ENCODE measurements at places on chromosomes 2 and 18.

- peak; percentile 50 for DNase-seq
Observed at GRCh38 chr2:100104718-100105677, 37.4 kb downstream of the AFF3 start.

DNA sequence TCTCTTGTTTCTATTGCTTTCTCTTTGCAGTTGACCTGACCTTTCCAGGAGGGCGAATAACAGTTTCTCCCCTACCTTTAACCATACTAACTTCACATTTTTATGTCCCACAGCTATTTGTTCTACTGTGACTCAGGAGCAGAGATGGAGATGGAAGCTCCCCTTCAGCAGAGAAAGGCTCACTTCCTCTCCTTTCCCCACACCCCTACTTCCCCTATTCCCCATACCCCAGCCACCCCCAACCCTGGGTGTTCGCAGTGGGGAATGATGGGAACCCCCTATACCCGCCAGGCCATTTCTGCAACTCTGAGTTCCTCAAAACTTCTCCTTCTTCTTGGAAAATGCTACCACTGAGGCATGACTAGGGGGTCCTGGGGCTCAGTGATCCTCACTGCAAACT lies 285.4 kb upstream of the MGAT5 start:
- DNase-seq: no peak

DNA sequence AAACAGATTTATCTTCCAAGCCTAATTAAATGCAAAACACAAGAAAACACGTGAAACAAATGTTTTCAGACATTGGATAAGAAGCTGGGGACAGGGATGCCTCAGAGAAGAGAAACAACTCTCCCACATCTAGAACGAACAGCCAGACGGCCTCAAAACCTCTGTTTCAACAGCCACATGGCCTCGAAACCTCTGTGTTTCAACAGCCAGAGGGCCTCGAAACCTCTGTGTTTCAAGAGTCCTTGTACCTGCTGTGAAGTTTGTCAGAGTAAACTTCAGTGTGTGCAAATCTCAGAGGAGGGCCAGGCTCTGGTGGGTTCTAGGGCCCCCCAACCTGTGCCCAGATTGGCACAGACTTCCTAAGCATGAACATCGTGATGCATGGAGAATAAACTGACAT lies 43.3 kb upstream of the NFATC1 start:
- no peak for DNase-seq

DNA sequence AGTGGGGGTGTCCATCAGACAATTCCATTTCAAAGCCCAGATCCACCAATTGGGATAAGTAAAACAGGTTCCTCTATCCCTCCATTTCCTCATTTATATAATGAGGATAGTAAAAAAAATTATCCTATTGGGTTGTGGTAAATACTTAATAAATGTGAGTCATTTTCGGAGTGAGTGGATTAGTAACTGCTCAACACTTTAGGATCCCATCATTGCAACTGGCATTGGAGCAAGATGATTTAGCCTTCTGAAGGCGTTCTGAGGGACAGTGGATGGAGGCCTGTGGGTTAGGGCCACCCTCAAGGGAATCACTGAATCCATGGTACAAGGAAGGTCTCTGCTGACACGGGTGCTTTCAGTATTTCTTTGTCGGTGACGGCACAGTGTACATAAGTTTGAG lies 108.6 kb upstream of the FZD7 start:
- DNase-seq: no peak

DNA sequence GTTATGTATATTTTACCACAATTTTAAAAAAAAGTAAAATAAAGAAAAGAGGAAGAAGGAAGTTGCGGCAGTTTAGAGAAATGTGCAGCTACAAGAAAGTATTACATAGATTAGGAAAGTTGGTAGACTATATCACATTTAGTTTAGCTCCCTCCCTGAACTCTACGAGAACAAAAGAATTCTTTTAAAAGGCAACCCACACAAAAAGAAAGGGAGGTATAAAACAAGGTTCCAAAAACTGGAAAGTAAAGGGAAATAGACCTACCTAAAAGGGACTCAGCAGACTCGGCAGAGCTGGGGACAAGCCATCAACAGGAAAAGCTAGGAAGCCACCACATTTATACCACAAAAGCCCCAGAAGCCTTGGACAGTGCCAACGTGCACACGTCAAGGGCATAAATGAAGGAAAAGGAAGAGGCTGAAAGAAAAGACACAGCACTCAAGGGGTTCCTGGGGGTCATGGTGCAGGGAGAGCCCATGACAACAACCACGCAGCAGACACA lies 9.1 kb downstream of the TMEM127 start:
- no peak for DNase-seq

GRCh38 chr2:169965495-169965894 lies 138.2 kb downstream of the UBR3 start:
- no peak for DNase-seq

GRCh38 chr18:66999003-66999402 lies 395.1 kb upstream of the CDH19 start:
- no peak for DNase-seq

DNA sequence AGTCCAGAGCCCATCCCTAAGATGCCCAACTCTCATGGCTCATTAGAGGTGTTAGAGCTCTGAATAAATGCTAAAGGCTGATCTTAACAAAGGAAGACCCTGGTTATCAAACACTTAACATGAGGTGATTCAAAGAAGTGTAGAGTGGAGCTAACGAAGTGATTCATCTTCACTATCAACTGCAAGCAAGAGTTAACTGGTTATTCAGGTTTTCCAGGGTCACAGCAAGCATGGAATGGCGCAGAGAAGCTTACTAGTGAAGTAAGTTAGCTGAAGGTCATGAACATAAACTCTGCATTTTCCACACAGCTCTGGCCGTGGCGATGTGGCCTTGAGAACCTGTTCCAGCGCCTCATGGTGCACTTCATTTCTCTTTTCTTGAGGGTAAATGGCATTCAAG lies 17.0 kb downstream of the RND3 start:
- no peak for DNase-seq

GRCh38 chr2:238651306-238652052 lies 196.4 kb upstream of the TWIST2 start:
- no peak for DNase-seq

GRCh38 chr18:50356036-50356945 lies 18.6 kb upstream of the SKA1 start:
- peak; percentile 47 for DNase-seq

DNA sequence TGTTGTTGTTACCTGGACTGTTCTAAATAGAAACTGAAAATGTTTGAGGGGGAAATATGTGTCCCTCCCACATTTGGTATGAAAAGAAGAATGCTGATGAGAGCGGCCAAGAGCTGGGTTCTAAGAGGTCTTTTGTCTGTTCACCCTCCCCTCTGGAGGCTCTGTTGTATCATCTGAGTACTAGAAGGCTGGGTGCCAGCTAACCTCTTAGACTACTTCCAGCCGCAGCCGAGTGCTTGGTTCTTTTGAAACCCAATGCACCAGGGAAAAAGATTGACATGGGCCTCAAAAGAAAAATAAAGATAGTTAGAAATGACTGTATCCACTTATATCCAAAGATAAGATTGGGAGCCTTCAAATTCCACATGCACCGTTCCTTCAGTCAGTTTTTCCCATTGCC lies 255.9 kb downstream of the TXNL1 start:
- no peak for DNase-seq

- no peak for DNase-seq
Observed at GRCh38 chr2:201697899-201698298, 545 bp downstream of the MPP4 start.

GRCh38 chr2:222606306-222606705 lies 49.6 kb downstream of the FARSB start:
- DNase-seq: no peak

- DNase-seq: no peak
Observed at GRCh38 chr2:230999477-230999876, 3.6 kb downstream of the SPATA3 start.

- no peak for DNase-seq
Observed at GRCh38 chr2:23005469-23005868, 379.5 kb upstream of the KLHL29 start.

DNA sequence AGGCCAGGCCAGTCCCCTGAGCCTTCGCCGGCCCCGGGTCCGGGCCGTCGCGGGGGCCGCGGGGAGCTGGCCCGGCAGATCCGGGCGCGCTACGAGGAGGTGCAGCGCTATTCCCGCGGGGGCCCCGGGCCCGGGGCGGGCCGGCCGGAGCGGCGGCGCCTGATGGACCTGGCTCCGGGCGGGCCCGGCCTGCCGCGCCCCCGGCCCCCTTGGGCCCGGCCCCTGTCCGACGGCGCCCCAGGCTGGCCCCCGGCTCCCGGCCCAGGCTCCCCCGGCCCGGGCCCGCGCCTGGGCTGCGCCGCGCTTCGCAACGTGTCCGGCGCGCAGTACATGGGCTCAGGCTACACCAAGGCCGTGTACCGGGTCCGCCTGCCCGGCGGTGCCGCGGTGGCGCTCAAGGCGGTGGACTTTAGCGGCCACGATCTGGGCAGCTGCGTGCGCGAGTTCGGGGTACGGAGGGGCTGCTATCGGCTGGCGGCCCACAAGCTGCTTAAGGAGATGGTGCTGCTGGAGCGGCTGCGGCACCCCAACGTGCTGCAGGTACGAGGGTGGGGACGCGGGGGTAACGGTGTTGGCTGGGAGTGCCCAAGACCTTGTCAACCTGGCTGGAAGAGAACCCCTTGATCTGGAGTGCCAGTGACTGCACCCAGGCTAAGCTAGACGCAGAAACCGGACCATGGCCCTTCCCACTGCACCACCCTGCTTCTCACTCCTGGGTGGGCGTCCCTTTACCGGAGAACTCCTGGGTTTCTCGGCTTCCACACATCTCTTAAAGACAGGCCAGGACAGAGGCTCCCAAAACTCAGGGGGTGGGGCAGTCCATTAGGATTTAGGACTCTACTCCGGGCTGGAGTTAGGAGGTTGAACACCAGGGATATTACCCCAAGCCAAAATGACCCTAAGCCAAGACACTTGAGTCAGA lies 739 bp downstream of the PKDCC start:
- DNase-seq: no peak

DNA sequence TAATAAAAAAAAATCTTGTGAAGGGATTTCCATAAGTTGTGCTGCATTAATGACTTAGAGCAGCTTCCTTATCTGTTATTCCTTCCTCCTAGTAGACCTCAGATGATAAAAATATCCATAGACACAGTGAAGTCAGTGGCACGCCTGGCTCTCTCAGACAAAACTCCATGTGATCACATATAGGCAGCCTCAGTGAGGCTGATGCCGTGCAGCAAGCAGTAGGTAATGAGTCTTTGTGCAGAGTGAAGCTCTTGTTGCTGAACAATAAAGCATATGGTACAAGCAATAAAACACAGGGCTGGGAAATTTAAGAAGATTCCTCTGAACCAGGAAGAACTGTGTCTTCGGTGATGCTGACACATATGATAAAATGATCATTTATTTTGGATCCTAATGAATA lies 102.7 kb downstream of the CSRNP3 start:
- no peak for DNase-seq

DNA sequence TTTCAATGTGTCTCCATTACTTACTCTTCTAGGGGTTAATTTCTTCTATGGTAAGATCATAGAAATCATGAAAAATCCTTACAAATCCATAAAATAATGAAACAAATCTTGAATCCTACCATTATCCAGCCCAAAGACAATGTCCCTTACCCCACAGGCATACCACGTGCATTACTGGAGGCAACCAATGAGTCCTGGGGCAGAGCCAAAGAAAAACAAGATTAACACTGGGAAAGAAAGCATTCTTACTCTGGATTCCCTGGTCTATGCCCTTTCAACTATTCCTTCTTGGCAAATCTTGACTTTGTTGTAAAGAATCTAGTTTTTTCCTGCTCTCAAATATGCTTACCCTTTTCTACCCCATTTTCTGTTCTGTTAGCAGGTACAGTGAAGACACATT lies 3.1 kb upstream of the GALNT1 start:
- no peak for DNase-seq

DNA sequence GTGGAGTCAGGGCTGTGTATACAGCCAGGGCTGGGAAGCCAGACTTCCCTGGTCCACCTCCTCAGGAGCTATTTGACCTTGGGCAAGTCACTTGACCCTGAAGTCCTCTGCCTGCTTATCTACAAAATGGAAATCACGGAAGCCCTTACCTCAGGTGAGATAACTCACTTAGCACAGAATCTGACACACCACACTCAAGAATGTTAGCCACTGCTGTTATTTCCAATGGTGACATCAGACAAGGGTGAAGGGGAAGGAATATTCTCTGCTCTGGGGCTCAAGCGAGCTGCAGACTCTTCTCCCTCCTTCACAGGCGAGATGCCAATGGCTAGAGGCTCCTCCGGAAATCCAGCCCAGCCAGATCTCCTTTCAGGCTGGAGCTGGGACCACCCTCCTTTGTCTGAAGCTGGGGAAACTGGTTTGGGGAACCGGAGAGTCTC lies 189.6 kb downstream of the HAUS1 start:
- no peak for DNase-seq

Measured in GM20000 (cell line).